ENCODE measurements at places on chromosomes 12 and 14. TPM values are rescaled to one million over a fixed set of nuclear protein-coding genes. Genes with fewer than 3 reads are reported as not detected.
A peak's percentile ranks its signal among the peaks of the same experiment; 100 is the strongest.

GRCh38 chr14:29953501-29953900 is 25.9 kb upstream of the PRKD1 start:
- DNase-seq: no peak

DNA sequence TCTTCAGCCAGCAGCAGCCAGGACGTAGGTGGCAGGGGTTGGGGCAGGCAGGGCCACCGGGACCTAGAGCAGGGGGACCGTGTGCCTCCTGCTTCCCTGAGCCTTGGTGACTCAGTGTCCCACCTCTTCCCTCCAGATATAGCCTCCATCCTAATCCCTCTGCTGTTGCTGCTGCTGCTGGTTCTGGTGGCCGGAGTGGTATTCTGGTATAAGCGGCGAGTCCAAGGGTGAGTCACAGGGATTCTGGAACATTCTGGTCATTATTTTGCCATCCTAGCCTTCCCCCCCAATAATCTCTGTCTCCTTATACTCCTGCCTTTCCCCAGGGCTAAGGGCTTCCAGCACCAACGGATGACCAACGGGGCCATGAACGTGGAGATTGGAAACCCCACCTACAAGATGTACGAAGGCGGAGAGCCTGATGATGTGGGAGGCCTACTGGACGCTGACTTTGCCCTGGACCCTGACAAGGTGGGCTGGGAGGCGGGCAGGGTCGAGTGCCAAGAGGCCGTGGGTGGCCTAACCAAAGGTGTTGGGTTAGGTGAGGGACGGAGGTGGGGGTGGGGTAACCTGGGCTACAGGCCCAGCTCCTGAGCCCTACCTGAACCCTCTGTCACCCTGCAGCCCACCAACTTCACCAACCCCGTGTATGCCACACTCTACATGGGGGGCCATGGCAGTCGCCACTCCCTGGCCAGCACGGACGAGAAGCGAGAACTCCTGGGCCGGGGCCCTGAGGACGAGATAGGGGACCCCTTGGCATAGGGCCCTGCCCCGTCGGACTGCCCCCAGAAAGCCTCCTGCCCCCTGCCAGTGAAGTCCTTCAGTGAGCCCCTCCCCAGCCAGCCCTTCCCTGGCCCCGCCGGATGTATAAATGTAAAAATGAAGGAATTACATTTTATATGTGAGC is 4.5 kb upstream of the NXPH4 start:
- DNase-seq: no peak

RNASE3 gene
- polyA plus RNA-seq: 0.18 TPM

- DNase-seq: no peak
Measured at GRCh38 chr12:71958457-71958856, 19.8 kb downstream of the TPH2 start.

CCNT1 gene
- polyA plus RNA-seq: 20.8 TPM

DNA sequence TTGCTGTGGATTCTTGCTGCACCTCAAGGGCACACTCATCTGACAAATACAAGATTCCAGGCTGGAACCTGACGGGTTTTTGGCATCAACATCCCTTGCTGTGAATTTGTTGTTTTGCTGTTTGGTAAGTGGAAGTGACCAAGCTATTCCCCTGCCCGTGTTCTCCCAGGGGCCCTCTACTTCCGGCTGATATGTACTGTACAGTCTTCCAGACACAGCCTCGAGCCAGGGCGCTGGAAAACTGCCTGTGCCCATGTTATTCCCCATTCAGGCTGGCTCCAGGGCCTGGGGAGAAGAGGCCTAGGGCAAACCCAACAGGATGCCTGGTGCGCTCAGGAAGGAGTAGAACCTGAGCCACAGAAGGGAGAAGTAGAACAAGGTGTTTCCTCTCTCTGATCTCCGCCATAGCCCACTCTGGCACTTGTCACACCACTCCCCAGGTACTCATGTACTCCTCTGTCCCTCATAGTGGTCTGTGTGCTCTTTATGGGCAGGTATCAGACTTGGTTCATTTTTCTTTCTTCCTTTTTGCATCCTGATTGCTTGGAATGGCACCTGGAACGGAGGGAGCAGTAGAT is 67.8 kb upstream of the LTA4H start:
- DNase-seq: no peak

TEX52 gene
- 2.8 TPM for polyA plus RNA-seq

- DNase-seq: no peak
Measured at GRCh38 chr14:22646570-22647254, 2.6 kb upstream of the OR6J1 start.

GRCh38 chr14:72856530-72857266 is 37.2 kb downstream of the DPF3 start:
- peak; percentile 28 for DNase-seq

DNA sequence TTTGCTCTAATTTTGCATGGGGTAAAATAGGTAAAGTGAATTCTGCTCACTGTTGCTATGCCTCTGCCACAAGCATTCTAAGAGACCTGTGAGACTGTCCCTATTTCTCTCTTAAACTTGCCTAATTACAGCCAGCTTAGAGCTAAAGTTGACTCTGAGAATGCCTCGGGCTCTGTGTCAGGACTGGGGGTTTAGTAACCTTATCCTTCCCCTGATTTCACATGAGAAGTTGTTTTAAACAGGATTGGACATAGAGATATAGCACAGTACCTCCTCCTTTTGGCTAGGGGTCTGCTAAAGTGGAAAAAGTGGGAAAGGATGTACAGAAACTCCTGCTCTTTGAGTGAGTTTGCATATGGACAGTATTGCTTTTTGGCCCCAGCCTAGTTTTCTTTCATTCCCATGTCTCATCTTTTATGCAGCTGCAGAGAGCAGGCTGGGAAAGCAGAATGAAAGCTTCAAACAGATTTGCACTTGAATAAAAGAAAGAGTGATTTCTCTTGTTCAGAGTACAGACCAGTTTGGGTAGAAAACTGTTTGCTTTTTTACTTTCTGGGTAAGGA is 122.0 kb downstream of the RAD51B start:
- DNase-seq: peak; percentile 35

GPRC5D gene
- polyA plus RNA-seq: 2.4 TPM

DNA sequence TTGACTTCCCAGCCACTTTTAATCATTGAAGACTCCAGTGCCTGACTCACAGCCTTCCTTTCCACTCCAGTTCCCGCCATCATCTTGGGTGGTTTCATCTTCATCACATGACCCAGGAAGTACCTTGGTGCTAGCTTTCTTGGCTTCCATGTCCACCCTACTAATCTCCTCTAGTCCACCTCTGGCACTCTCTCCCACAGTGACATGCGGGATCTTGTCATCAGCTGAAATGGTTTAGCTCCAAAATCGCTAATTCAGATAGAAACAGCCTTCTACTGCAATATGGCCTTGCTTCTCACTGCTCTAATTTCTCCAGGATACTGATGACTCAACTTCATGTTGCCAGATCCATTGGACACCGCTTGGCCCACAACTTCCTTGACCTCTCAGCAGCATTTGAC is 24.5 kb downstream of the WDR20 start:
- no peak for DNase-seq

- no peak for DNase-seq
Measured at GRCh38 chr12:74891083-74891668, 318.5 kb downstream of the KCNC2 start.

- no peak for DNase-seq
Measured at GRCh38 chr12:109444259-109444658, 32.8 kb downstream of the KCTD10 start.

GRCh38 chr12:132492522-132492921 is 2.6 kb downstream of the FBRSL1 start:
- no peak for DNase-seq

DPPA3 gene
- polyA plus RNA-seq: not detected

DNA sequence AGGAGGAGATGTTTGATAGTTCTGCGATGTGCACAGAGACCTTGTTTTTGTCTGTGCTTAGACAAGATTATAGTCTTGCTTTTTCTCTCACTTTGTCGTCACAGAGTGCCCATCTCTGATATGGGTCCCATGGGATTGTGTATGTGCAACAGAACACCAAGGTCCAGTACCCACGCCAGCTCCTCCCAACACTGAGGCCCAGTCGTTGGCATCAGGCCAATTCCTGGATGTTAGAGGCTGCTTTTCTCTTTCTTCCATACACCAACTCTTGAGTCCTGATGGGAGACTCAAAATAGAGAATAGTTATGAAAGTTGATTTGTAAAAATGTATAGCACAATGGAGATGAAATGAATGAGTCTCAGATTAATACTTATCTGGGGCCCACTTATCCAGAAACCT is 22.7 kb upstream of the PRMT8 start:
- no peak for DNase-seq

PDZRN4 gene
- polyA plus RNA-seq: 3.2 TPM

DNA sequence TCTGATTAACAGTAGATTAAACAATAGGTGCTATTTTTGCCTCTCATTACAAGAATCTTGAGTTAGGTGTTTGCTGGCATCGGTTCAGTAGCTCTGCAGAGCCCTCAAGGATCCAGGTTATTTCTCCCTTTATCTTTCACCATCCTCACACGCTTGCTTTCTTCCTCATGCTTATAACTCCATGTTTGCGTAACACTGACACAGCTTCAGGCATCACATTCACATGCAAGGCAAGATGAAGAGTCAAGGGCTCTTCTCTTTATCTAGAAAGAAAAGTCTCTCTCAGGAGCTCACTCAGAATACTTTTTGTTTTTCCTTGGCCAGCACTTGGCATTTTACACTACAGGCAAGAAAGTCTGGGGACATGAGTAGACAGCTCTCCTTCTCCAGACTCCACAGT is 24.2 kb upstream of the PTHLH start:
- no peak for DNase-seq

GRCh38 chr14:49919825-49920659 is 27.2 kb downstream of the ARF6 start:
- peak; percentile 82 for DNase-seq

- DNase-seq: no peak
Measured at GRCh38 chr12:75471902-75472890, 8.4 kb upstream of the GLIPR1 start.

DNA sequence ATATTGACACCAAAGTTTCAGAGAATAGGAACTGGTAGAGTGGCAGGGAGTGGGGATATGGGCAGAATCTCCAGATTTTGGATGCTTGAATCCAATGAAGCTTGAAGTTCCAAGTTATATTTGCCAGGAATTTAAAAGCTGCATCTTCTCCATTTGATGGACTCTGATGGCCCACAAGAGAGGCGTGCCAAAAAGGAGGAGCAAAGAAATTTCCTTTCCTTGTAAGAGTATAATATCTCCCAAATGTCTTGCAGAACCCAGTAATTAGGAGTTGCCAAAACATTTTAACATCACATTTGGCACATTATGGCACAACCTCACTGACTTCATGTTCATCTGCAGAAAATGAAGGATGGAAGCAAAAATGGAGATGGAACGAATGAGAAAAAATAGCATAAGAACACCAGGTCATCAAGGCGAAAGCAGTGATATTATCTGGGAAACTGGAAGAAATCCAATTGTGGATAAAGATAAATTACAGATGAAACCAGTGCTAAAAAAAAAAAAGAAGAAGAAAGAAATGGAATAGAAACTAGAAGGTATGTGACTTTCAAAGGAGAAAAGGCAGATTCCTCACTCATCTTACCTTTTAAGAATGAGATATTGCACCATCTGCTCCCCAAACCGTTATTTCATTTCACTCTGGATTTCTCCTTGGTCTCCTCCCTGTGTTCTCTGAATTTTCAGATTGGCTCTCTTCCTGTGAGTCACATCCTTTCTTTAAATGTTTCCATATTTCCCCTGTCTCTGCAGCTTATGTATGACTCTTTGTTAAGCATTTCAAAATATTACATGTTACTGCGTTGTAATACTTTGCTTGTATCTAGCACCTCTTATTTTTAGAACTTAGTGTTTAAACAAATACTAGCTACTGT is 13.5 kb upstream of the FLRT2 start:
- DNase-seq: no peak

All from large intestine (tissue), 12 donors.